ENCODE measurements at places on chromosomes 6 and 20.

DNA sequence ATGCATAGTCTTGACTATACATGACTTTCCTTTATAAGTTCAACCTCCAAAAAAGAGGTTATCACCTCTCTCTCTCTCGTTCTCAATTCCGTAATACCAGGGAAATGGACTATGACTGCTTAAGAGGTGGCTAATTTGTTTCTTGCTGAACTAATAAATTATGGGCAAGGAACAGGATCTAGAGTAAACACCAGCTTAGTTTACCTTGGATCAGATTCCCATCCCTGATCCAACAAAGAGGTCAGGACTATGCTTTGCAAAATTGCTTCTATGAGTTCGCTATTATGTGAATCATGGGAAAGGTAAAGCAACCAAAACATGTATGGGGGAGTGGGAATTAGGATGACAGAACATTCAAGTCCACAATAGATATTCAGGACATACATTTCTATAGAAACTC lies 630.7 kb downstream of the HACE1 start:
- no peak for DNase-seq

- no peak for DNase-seq
Observed at GRCh38 chr6:14500809-14501208, 383.2 kb downstream of the CD83 start.

DNA sequence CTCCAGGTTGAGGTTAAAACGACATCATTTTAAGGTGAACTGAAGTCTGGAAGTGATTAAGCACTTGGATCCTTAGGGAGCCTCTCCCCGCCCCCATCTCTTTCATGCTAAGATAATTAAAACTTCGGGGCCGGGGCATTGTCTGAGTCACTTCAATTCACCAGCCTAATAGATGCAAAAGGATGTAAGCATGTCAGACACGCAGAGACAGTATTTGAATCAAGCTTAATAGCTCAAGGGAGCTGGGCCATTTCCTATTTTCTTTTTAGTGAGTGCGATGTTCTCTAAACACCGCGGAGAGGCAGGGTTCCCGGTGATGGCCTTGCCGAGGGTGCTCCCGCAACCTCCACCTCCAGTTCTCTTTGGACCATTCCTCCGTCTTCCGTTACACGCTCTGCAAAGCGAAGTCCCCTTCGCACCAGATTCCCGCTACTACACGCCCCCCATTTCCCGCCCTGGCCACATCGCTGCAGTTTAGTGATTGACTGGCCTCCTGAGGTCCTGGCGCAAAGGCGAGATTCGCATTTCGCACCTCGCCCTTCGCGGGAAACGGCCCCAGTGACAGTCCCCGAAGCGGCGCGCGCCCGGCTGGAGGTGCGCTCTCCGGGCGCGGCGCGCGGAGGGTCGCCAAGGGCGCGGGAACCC lies 516 bp upstream of the IRF4 start:
- peak; percentile 45 for DNase-seq

GRCh38 chr6:81812401-81812800 lies 59.9 kb upstream of the TENT5A start:
- no peak for DNase-seq

DNA sequence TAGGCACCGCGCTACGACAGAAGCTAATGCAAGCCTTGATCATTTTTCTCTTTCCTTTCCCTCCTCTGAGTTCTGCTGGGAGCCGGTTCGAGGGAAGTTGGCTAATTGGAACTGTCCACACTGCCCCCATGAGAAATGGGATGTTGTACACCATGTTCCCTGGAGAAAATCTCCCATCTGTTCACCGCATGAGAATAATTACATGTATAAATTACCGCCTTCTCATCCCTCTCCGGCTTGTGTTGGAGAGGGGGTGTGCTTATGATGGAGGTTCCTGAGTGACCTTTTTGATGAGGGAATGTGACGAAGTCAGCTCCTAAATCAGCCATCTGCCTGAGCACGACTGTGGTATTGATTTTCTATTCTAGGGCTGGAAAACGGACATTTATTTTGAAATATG lies 320.2 kb upstream of the SULF2 start:
- no peak for DNase-seq

GRCh38 chr20:44910690-44911262 lies 916 bp downstream of the PABPC1L start:
- no peak for DNase-seq

DNA sequence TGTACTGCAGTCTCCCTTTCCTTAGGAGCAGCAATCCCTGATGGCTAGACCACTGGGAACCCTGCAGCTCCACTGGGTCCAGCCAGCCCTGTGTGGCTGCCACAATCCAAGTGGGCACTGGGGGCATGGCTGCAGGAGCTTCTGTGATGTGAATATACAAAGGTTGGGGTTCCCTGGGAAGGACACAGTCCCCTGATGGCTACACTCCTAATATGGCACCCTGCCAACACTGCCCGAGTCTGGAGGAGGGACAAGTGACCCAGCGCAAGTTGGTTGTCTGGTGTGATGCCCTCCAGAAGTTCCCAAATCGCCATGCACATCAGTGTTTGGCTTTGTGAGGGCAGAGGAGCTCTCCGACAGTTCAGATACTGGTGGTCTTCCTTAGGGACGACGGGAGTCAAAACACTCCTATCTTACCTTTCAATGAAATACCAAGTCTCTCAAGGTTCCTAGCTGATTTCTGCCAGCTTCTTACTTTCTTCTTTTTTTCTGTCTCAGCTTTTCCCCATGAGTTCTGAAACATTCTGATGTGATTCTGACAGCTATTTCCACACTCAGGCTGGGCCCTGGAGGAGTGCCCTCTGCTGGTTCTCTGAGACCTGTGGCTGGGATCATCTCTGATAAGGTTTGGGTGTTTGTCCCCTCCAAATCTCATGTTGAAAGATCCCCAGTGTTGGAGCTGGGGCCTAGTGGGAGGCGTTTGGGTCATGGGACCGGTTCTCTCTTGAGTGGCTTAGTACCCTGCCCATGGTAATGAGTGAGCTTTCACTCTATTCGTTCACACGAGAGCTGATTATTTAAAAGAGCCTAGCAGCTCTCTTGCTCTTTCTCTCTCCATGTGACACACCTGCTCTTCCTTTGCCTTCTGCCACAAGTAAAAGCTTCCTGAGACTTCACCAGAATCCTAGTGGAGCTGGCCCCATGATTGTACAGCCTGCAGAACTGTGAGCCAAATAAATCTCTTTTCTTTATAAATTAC lies 15.5 kb upstream of the ZFP57 start:
- no peak for DNase-seq

- DNase-seq = no peak
Observed at GRCh38 chr6:94464018-94464510, 1044.7 kb upstream of the EPHA7 start.

DNA sequence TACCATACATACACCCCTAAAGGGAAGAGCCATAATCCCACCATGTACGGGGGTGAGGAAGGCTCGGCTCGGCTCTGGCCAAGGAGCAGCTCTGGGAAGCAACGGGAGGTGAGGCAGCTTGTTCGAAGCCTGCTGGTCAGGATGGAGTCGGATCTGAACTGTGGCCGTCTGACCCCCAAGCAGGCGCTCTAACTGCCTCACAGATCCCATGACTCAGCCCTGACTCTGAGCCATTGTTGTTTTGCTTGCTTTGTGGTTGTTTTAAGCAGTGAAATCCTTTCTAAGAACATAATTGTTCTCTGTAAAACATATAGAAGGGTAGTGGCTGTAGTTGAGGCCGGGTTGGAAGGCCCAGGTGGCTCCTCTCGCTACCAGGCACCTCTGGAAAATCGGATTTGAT lies 10.9 kb downstream of the C6orf132 start:
- no peak for DNase-seq

- no peak for DNase-seq
Observed at GRCh38 chr6:145375502-145375901, 359.8 kb downstream of the EPM2A start.

GRCh38 chr20:982754-983153 lies 19.4 kb downstream of the RSPO4 start:
- no peak for DNase-seq

DNA sequence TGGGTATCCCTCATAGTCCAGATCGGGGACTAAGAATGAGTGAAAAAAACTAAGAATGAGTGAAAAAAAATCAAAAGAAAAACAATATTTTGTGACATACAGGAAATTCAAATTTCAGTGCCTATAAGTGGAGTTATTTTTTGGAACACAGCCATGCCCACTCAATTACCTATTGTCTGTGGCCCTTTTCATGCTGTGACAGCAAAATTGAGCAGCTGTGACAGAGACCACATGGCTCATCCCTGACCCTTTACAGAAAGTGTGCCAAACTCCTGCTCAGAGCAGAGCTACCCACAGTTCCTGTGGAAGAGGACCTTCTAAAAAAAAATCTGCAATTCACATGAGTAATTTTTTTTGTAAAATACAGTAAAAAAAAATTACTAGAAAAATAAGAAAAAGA lies 1.4 kb downstream of the NCR2 start:
- no peak for DNase-seq

GRCh38 chr6:90596967-90597539 lies 10.2 kb upstream of the MAP3K7 start:
- no peak for DNase-seq

GRCh38 chr6:63121166-63121565 lies 90.1 kb upstream of the FKBP1C start:
- no peak for DNase-seq

DNA sequence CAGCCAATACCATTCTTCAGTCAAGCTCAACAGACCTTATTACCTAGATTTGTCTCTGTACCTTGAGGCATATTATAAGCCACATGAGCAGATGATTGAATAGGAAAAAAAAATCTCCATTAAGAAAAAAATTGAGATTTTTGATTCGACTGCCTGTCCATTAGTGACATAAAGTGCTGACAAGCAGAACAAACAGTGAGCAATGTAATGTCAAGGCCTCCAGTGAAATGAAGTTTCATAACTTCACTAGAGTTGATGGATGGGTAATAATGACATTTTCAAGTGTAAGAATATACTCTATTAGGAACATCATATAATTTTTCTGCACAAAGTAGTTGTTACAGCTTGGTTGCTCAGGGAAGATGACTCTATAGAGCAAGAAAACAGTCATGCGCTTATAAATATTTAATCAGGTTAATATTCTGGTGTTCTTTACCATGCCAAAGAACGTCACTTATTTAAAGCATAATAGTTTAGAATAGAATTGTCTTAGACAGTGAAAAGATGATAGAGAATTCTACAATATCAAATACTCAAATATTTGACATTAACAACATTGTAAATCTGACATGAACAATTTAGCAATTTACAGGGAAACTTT lies 783.7 kb downstream of the EPHA7 start:
- no peak for DNase-seq

- no peak for DNase-seq
Observed at GRCh38 chr20:18839507-18840247, 26.1 kb downstream of the SCP2D1 start.

DNA sequence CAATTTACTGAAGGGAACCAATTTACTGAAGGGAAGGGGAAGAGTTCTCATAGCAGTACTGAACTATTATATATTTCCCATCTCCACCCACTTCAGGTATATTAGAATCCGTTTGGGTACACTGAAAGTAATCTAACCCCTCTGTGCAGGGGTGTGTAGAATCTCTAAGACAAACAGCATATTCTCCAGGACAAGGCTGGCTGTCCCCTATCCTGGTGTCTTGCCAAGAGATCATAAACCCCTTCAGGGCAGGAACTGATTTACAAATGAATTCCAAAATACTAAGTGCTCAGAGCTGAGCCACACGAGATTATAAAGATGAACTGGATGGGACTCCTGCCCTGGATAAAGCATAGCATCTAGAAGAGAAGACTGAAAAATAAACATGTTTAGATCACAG lies 9.2 kb downstream of the ASF1A start:
- DNase-seq = no peak

- no peak for DNase-seq
Observed at GRCh38 chr20:47320990-47321805, 35.3 kb downstream of the ZMYND8 start.

GRCh38 chr6:47221565-47221964 lies 88.1 kb downstream of the TNFRSF21 start:
- DNase-seq = no peak

DNA sequence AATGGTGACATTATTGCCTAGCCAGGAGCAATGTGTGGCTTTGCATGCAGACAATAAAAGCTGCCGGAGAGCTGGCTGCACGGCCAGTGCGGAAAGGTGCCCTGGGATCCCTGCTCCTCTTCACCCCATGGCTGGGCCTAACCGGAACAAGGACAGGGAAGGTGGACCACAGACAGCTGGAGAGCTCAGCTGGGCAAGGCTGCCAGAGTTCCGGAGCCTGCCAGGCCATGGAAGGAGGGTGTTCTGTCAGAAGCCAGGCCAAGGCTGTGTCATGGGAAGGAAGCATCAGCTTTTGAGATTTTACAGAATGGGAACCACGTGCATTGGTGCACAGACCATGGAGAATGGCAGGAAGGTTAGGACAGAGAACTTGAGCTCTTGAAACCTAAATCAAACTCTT lies 25.0 kb downstream of the MAP1LC3A start:
- no peak for DNase-seq

DNA sequence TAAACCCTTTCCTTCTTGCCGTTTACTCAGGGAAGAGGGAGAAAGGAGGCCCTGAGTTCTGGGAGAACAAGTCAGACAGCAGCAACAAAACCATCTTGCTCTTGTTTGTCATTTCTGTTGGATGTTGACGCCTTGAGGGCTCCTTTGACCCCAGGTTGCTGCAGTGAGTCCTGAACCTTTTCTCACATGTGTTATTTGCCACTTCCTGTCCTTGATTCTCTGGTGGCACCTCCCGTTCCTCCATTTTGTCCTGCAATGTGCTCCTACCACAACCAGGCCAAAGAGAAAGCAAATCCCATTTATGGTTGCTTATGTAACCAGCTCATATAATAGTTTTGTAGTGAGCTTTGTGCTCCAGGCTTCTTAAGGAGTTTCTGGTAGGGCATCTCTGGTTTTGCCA lies 66.6 kb upstream of the ADGRF4 start:
- no peak for DNase-seq

GRCh38 chr20:48812600-48813445 lies 15.0 kb downstream of the PREX1 start:
- no peak for DNase-seq
